ENCODE measurements at places on chromosomes 1 and 21. TPM values are rescaled to one million over a fixed set of nuclear protein-coding genes. Genes with fewer than 3 reads are reported as not detected.
A peak's percentile ranks its signal among the peaks of the same experiment; 100 is the strongest.

The HSD3B1 gene
- not detected for total RNA-seq

GRCh38 chr1:155932487-155932886, 1.7 kb downstream of the KHDC4 start:
- no peak for DNase-seq

DNA sequence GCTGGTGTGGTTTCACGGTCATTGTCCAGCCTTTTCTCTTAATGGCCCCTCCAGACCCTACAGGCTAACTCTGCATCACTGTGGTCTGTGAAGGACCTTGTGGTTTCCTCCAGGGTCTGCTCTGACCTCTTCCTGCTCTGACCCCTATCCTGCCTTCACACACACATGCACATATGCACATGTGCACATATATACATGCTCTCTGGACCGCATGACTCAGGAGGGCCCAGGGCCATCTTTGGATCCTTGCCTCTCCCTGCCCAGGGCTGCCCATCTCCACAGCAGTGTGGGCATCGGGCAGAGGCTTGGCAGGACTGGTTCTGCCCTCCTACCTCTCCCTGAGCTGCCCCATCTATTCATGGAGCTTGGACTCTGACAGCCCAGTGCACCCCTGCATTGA, 510.9 kb downstream of the PTPRU start:
- DNase-seq: no peak

- peak; percentile 51 for DNase-seq
Measured at GRCh38 chr1:39258146-39258924, 53.8 kb downstream of the MACF1 start.

- DNase-seq: no peak
Measured at GRCh38 chr1:3318329-3318728, 136.1 kb upstream of the ARHGEF16 start.
